ENCODE measurements at places on chromosomes 1 and 21.

GRCh38 chr21:41916888-41917433 is 36.9 kb downstream of the C2CD2 start:
- no peak for DNase-seq

DNA sequence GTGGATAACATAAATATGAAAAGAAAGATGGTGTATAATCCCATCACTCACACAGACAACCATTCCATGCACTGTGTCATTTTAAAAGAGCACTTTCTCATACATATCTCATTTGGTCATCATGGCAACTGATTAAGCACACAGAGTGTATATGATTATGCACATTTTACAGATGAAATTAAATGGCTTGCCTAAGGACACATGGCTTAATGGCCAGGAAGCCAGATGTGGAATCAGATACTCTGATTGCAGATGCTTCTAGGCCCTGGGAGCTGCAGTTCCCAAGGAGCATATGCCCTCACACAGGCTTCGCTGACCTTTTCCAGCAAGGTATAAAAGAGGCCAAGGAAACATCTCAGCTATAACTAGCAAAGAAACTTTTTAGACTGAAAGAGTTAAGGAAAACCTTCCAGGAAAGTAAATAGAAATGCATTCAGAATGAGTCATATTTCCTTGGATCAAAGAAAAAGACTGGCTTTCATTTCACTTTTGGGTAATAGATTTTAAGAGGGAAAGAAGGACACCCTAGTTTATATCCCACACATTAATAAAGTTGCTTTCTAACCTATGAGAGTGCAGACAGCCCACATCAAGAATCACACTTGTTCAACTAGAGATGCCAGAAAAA is 19.6 kb upstream of the FAM89A start:
- no peak for DNase-seq

- DNase-seq = no peak
These were observed 11.5 kb upstream of the PSRC1 start for GRCh38 chr1:109294481-109294880.

GRCh38 chr1:97489834-97490233 is 431.0 kb downstream of the DPYD start:
- DNase-seq = no peak

- DNase-seq = no peak
These were observed 160.5 kb downstream of the ACTL8 start for GRCh38 chr1:17915511-17916197.

GRCh38 chr1:12057382-12057781 is 5.7 kb upstream of the TNFRSF8 start:
- peak; percentile 41 for DNase-seq

- no peak for DNase-seq
These were observed 13.5 kb upstream of the BGLAP start for GRCh38 chr1:156228501-156228900.

DNA sequence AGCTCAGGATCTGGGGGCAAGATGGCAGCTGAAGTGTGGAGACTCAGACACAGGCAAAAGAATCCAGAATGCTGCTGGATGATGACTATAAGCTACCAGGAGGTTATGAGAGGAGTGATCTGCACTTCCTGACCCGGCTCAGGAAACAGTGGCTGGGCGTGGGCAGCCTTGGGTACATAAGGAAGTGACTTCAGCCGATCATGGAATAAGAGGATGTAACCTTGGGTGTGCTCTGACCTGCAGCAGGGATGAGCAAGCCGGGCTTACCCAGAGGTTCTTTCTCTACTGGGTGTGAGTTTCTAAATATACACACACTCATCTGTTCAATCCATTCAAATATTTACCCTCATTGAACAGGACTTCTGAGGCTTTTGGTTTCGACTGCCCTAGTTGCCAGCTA is 62.7 kb downstream of the CD34 start:
- DNase-seq = peak; percentile 64

DNA sequence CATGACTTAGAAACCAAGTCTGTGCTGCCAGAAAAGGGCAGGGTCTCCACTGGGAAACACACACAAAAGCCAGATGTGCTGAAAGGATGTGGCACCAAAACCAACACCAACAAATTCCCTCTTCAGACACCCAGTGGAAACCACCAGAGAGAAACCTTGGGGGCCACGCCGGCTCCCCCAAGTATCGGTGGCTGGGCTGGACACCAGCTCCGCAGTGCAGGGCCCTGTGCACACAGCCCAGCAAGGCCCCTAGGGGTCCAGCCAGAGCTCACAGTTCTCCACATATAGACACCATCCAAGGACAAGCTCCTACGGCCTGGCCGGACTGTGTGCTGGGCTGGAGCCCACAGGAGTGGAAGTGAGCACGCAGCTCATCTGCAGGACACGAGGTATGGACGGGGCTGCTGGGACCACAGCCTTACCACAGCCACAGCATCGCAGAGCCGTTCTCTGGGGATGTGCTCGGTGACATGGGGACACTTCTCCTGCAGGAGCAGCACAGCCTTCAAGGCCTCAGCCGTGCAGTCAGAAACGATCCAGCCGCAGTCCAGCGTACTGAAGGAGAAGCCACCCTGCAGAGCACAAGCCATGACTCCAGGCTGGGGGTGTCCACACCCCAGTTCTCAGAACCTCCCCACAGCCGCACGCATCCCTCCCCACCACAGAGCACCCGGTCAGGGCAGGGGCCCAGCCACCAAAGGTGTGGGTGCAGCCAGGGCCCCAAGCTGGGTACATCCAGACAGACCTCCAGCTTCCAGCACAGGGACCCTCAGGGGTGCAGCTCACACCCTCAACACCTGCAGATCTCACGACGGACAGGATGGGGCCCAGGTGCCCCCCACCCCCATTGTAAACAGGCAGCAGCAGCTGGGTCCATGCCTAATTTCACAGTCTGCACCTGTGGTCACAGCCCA is 21.3 kb downstream of the LSS start:
- DNase-seq = no peak

- no peak for DNase-seq
These were observed 73.8 kb upstream of the DMRTA2 start for GRCh38 chr1:50497007-50497406.

- no peak for DNase-seq
These were observed 368.5 kb upstream of the DPYD start for GRCh38 chr1:98289311-98289710.
